ENCODE measurements at places on chromosomes 3 and 15.

- H3K4me3 ChIP-seq: no peak overlapping the region
- DNase-seq: no peak
- H3K36me3 ChIP-seq: no peaks in the 10 kb centered on the region
- H3K4me1 ChIP-seq: no peaks in the 10 kb centered on the region
- no peak overlapping the region for H3K27ac ChIP-seq
- H3K27me3 ChIP-seq: no peaks in the 10 kb centered on the region
Observed at GRCh38 chr3:18057471-18058091, 315.1 kb upstream of the TBC1D5 start.

- no peaks in the 10 kb centered on the region for H3K4me1 ChIP-seq
- no peak for DNase-seq
- no peaks in the 10 kb centered on the region for H3K27me3 ChIP-seq
- no peaks in the 10 kb centered on the region for H3K36me3 ChIP-seq
- no peak overlapping the region for H3K4me3 ChIP-seq
Observed at GRCh38 chr3:181344331-181344730, 354.8 kb upstream of the DNAJC19 start.

DNA sequence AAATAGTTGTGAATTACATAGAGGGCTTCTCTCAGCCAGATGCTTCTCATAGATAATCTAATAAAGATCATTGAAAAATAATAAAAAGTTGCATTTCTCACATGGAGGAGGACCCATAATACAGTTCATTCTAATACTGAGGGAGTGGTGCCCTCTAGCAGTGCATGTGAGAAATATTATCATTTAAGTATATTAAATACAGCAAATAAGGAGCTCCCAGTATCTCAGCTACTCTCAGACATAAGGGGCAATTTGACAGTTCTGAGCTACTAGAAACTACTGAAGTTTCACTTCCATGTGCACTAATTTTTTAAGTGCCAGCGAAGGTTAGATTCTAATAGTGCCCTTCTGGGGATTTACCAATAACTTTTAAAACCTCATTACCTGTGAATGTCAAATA is 188.3 kb downstream of the IL5RA start:
- H3K4me1 ChIP-seq: no peaks in the 10 kb centered on the region
- H3K27ac ChIP-seq: no peak overlapping the region
- no peaks in the 10 kb centered on the region for H3K36me3 ChIP-seq
- peak; percentile 10 for DNase-seq

- no peak overlapping the region for H3K27ac ChIP-seq
- DNase-seq: no peak
- H3K4me1 ChIP-seq: no peaks in the 10 kb centered on the region
- no peak overlapping the region for H3K4me3 ChIP-seq
- no peaks in the 10 kb centered on the region for H3K36me3 ChIP-seq
Observed at GRCh38 chr3:99167071-99167470, 265.6 kb upstream of the DCBLD2 start.

DNA sequence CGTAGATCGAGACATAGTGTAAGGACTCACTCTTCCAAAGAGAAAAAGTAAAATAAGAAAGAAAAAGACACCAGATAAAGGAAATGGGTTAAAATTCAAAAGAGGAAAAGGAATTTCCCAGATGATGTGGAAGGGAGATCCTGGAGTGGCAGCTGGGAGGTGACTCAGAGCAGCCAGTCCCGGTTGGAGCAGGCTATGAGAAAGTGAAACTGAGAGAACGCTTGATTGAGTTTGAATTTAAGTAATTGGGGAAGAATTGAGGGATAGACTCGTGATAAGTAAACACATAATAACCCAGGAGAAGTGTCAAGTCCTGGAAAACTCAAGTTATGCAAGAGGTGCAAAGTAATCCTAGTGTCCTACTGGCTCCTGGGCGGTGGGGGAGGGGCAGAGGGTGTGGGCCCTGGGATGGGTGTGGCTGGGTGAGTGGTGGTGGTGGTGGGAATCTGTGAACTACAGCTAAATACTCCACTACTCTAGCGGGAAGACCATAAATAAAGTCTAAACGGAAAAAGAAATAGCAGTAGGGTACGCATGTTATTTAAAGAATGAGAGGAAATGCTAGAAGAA is 1.2 kb downstream of the PRR20G start:
- no peak for DNase-seq
- no peaks in the 10 kb centered on the region for H3K4me1 ChIP-seq
- peaks cover 5% of the 10 kb centered on the region for H3K27me3 ChIP-seq
- H3K27ac ChIP-seq: no peak overlapping the region
- H3K36me3 ChIP-seq: no peaks in the 10 kb centered on the region
- no peak overlapping the region for H3K4me3 ChIP-seq

DNA sequence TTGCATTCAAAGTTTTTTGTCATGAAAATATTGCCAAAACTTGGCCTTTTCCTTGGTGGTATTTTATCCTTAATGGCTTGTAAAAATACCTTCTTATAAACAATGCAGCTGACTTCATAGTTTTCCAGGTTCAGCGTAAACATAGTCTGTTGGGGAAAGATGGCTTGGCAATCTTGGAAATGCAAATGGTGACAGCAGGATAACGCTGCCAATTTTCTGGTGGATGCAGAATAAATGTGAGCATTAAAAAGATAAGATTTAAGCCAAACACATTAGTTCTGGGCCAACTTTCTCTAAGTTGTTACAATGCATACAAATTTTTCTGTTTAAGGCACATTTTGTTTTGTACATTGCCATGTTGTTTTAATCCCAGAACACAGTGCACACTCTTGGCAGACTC is 147.0 kb upstream of the POU1F1 start:
- no peak overlapping the region for H3K4me3 ChIP-seq
- H3K27me3 ChIP-seq: no peaks in the 10 kb centered on the region
- H3K4me1 ChIP-seq: no peaks in the 10 kb centered on the region
- H3K27ac ChIP-seq: no peak overlapping the region
- no peaks in the 10 kb centered on the region for H3K36me3 ChIP-seq

DNA sequence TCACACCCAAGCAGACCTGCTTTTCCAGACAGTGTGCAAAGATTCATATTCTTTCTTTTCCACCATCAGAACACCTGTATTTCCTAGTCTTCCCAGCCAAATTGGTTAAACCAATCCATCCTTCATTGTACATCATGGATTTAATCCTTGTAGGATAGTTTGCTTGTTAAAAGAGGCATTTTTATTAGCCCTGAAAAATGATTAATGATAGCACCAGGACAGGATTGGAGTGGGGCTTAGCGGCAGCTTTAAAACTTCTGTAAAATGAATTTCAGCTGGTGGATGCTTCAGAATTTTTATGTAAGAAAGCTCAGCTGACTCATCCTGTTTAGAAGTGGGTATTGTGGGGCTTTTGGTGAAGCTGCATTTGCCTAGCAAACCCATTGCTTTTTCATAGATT is 36.1 kb upstream of the ARHGEF26 start:
- no peak for DNase-seq
- H3K36me3 ChIP-seq: no peaks in the 10 kb centered on the region
- H3K4me1 ChIP-seq: no peaks in the 10 kb centered on the region
- no peak overlapping the region for H3K27ac ChIP-seq
- peaks cover 6% of the 10 kb centered on the region for H3K27me3 ChIP-seq

GRCh38 chr3:37707428-37708372 is 154.0 kb upstream of the CTDSPL start:
- H3K4me1 ChIP-seq: no peaks in the 10 kb centered on the region
- peaks cover 16% of the 10 kb centered on the region for H3K27me3 ChIP-seq
- no peak for DNase-seq
- H3K27ac ChIP-seq: no peak overlapping the region
- no peak overlapping the region for H3K4me3 ChIP-seq

DNA sequence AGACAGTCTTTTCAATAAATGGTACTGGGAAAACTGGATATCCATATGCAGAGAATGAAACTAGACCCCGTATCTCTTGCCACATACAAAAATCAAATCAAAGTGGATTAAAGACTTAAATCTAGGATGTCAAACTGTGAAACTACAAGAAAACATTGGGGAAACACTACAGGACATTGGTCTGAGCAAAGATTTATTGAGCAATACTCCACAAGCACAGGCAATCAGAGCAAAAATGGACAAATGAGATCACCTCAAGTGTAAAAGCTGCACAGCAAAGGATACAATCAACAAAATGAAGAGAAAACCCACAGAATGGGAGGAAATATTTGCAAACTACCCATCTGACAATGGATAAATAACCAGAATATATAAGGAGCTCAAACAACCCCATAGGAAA is 38.4 kb upstream of the MBNL1 start:
- no peaks in the 10 kb centered on the region for H3K36me3 ChIP-seq
- no peaks in the 10 kb centered on the region for H3K27me3 ChIP-seq
- DNase-seq: no peak
- H3K4me3 ChIP-seq: peak overlapping the region; percentile 62

GRCh38 chr3:194785315-194785714 is 99.6 kb downstream of the FAM43A start:
- H3K27me3 ChIP-seq: peaks cover 2% of the 10 kb centered on the region
- no peak for DNase-seq
- H3K36me3 ChIP-seq: no peaks in the 10 kb centered on the region
- H3K4me1 ChIP-seq: no peaks in the 10 kb centered on the region
- H3K4me3 ChIP-seq: no peak overlapping the region
- no peak overlapping the region for H3K27ac ChIP-seq

DNA sequence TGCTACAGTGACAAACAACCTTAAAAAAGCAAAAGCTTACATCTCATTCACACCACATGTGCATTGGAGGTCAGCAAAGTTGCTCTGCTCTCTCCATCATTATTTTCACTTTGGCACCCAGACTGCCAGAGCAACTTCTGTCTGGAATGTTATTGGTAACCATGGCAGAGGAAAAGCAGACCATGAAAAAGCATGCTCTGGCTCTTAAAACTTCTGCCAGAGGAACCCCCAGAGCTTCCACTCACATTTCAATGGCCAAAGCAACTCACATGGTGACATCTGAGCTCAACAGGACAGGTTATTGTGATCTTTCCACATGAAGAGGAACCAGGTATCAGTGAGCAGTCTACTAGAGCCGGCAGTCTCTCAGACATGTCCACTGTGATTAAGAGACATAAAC is 21.9 kb upstream of the FRMD5 start:
- no peaks in the 10 kb centered on the region for H3K36me3 ChIP-seq
- H3K27me3 ChIP-seq: peaks cover 15% of the 10 kb centered on the region
- DNase-seq: no peak
- peaks cover 2% of the 10 kb centered on the region for H3K4me1 ChIP-seq

DNA sequence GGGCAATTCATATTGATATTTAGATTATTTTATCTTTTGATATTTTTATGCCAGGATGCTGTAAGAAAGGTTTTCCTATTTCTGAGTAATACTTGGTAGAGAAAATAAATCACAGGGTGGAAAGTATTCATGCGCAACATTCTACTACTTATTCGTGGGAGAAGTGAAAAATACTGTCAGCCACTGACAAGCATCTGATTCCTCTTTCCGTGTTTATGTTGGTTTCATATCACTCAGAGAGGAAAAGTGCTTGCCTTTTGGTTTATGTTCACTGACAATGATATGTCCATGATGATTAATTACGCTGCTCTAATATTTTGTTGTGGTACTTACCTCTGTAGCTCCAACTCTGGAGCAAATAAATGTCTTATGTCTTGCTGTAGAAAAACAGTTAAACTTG is 429.4 kb downstream of the EDEM1 start:
- no peak overlapping the region for H3K27ac ChIP-seq
- H3K4me1 ChIP-seq: no peaks in the 10 kb centered on the region
- no peak for DNase-seq

- no peaks in the 10 kb centered on the region for H3K36me3 ChIP-seq
- H3K4me3 ChIP-seq: no peak overlapping the region
- no peaks in the 10 kb centered on the region for H3K4me1 ChIP-seq
- no peak overlapping the region for H3K27ac ChIP-seq
Observed at GRCh38 chr3:34584971-34585370, 786.5 kb downstream of the PDCD6IP start.

DNA sequence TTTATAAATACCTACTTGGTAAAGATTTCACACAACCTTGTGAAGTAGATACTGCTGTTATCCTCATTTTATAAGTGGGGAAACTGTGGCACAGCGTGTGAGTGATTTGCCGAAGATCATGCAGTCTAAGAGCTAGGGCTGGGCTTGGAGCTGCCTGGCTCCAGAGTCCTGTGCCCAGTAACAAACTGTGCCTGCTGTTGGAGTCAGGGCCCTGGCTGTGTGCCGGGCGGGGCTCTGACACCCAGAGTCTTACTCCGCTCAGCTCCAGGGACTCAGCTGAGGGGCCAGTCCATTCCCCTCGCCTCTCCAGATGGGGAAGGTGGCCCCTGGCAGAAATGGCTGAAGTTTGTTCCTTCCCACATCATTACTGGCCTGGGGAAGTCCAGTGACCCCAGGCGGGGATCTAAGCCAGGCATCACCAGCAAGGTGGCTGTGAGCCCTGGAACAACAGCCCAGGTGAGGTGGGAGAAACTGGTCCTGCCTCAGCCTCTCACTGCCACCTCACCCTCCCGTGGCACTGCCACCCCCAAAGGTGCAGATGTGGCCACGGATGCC is 17.3 kb upstream of the PLXNA1 start:
- no peak for DNase-seq
- H3K27ac ChIP-seq: no peak overlapping the region
- peaks cover 2% of the 10 kb centered on the region for H3K36me3 ChIP-seq
- H3K4me3 ChIP-seq: no peak overlapping the region
- no peaks in the 10 kb centered on the region for H3K4me1 ChIP-seq

- DNase-seq: no peak
- H3K4me1 ChIP-seq: peaks cover 19% of the 10 kb centered on the region
- H3K36me3 ChIP-seq: peaks cover 3% of the 10 kb centered on the region
- H3K27ac ChIP-seq: no peak overlapping the region
- H3K4me3 ChIP-seq: no peak overlapping the region
Observed at GRCh38 chr3:120151791-120152190, 57.5 kb upstream of the GSK3B start.

DNA sequence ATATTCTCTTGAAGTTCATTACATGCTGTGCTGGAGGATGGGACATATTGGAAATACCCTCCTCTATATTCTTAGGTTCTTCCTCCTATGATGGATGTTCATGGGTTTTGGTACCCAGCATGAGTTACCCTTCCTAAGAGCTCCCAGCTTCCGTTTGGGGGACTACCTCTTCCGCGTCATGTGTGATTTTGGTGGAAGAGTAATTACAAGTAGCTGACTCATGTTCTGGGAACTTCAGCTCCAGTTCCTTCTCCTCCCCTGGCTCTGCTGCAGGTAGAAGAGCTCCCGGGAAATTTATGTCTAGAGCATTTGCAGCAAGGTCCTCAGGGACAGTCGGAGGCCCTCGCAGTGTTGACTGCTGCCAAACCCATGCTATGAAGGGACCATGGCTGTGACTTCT is 208.8 kb upstream of the IL12A start:
- peaks cover 7% of the 10 kb centered on the region for H3K27me3 ChIP-seq
- H3K4me3 ChIP-seq: no peak overlapping the region
- DNase-seq: no peak
- no peaks in the 10 kb centered on the region for H3K36me3 ChIP-seq

- H3K36me3 ChIP-seq: no peaks in the 10 kb centered on the region
- peak; percentile 7 for DNase-seq
- no peak overlapping the region for H3K4me3 ChIP-seq
- peaks cover 6% of the 10 kb centered on the region for H3K27me3 ChIP-seq
Observed at GRCh38 chr15:92226020-92226612, 167.6 kb upstream of the ST8SIA2 start.

GRCh38 chr3:11600501-11601282 is 43.0 kb downstream of the VGLL4 start:
- H3K4me1 ChIP-seq: peaks cover 11% of the 10 kb centered on the region
- DNase-seq: no peak
- H3K4me3 ChIP-seq: no peak overlapping the region
- H3K27ac ChIP-seq: no peak overlapping the region
- no peaks in the 10 kb centered on the region for H3K27me3 ChIP-seq
- peaks cover 35% of the 10 kb centered on the region for H3K36me3 ChIP-seq
